Naive thymus-derived CD4-positive, alpha-beta T cell (primary cell): ENCODE measurements at places on chromosomes 7 and 10.

GRCh38 chr10:129161150-129161549 is 305.9 kb upstream of the MGMT start:
- no peaks in the 10 kb centered on the region for H3K27me3 ChIP-seq
- H3K36me3 ChIP-seq: no peaks in the 10 kb centered on the region
- DNase-seq: no peak
- no peak overlapping the region for H3K27ac ChIP-seq
- no peak overlapping the region for H3K4me3 ChIP-seq
- H3K4me1 ChIP-seq: no peaks in the 10 kb centered on the region

GRCh38 chr7:98297626-98298286 is 16.3 kb downstream of the BRI3 start:
- no peak overlapping the region for H3K4me3 ChIP-seq
- no peaks in the 10 kb centered on the region for H3K4me1 ChIP-seq
- no peak for DNase-seq
- no peaks in the 10 kb centered on the region for H3K27me3 ChIP-seq

GRCh38 chr7:20721086-20721810 is 65.4 kb downstream of the SP8 start:
- DNase-seq: no peak
- no peak overlapping the region for H3K4me3 ChIP-seq
- no peaks in the 10 kb centered on the region for H3K27me3 ChIP-seq
- no peaks in the 10 kb centered on the region for H3K4me1 ChIP-seq

GRCh38 chr10:55277549-55277948 is 476.5 kb upstream of the PCDH15 start:
- no peaks in the 10 kb centered on the region for H3K4me1 ChIP-seq
- no peak overlapping the region for H3K4me3 ChIP-seq
- no peaks in the 10 kb centered on the region for H3K36me3 ChIP-seq
- DNase-seq: no peak
- H3K27ac ChIP-seq: no peak overlapping the region

- H3K4me3 ChIP-seq: no peak overlapping the region
- DNase-seq: no peak
- no peak overlapping the region for H3K27ac ChIP-seq
- H3K36me3 ChIP-seq: no peaks in the 10 kb centered on the region
- H3K4me1 ChIP-seq: no peaks in the 10 kb centered on the region
These were observed 131.6 kb downstream of the HGF start for GRCh38 chr7:81638198-81638597.

- H3K4me1 ChIP-seq: peaks cover 24% of the 10 kb centered on the region
- H3K4me3 ChIP-seq: peak overlapping the region; percentile 96
- H3K27me3 ChIP-seq: no peaks in the 10 kb centered on the region
- no peak for DNase-seq
- H3K27ac ChIP-seq: peak overlapping the region; percentile 88
- no peaks in the 10 kb centered on the region for H3K36me3 ChIP-seq
These were observed 285 bp downstream of the CSTF2T start for GRCh38 chr10:51699145-51699474.

GRCh38 chr7:123534383-123535260 is at the start of gene IQUB:
TSS of gene IQUB (minus strand) at chr7:123534595. CDS start at chr7:123512340, 22,255 bp downstream.
- H3K4me1 ChIP-seq: peaks cover 4% of the 10 kb centered on the region
- no peaks in the 10 kb centered on the region for H3K27me3 ChIP-seq
- peak; percentile 92 for DNase-seq
